ENCODE measurements at places on chromosomes 16 and 17.
A peak's percentile ranks its signal among the peaks of the same experiment; 100 is the strongest.

DNA sequence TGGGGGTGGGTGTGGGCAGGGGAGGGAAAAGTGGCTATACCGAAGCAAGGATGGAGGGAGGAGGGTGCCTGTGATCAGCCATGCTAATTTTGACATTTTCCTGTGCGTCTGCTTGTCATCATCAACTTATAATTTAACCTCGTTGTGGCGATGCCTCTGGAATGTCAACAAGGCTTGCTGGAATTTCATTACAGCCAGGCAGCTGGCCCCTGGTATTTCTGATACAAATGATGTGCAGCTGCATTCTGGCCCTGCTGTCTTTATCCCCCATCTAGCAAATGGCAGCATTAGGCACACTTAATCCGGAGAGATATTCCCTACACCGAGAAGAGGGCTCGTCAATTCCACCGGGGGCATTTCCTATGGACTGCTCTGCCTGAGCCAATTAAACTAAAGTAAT lies 278.3 kb upstream of the CCL2 start:
- DNase-seq = no peak

- peak; percentile 70 for DNase-seq
Measured at GRCh38 chr17:2064980-2065785, 10.3 kb downstream of the HIC1 start.

DNA sequence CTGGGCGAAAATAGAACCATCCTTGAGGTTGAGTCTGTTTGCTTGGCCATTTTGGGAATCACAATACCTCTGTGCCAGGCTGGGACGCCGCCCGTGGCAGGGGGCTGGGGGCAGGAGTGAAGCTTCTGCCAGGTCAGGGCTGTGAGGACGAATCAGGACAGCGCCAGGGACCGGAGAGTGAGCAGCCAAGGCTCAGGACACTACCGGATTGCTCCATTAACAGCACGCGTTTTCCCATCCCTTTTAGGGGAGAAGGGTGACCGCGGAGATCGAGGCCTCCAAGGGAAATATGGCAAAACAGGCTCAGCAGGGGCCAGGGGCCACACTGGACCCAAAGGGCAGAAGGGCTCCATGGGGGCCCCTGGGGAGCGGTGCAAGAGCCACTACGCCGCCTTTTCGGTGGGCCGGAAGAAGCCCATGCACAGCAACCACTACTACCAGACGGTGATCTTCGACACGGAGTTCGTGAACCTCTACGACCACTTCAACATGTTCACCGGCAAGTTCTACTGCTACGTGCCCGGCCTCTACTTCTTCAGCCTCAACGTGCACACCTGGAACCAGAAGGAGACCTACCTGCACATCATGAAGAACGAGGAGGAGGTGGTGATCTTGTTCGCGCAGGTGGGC lies 23.4 kb downstream of the C1QTNF1 start:
- no peak for DNase-seq

DNA sequence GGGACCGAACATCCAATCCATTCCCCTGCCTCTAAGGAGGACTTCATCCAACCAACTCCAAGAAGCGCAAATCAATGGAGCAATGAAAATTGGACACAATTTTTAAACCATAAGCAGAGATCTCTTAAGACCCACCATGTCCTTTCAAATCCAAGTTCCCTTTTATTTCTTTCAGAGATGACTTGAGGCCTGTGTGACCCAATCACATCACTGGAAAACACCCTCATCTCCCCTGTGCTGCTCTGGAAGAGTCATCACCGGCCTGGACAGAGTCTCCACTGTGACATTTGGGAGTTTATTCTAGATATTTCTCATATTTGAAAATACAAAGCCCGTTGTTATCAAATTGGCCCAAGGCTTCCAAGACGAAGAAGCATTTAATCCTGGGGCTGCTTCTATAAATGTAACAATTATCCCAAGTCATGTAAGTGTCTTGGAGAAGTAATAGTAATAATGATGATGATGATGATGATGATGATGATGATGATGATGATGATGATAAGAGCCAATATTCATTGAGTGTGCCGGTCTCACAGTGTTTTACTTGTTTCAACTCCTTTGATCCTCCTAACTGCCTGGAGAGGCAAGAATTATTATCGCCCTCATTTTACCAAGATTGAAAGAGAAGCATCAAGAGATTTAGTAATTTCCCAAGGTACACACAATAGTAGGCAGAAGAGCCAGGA lies 72.1 kb downstream of the COPRS start:
- DNase-seq = no peak

DNA sequence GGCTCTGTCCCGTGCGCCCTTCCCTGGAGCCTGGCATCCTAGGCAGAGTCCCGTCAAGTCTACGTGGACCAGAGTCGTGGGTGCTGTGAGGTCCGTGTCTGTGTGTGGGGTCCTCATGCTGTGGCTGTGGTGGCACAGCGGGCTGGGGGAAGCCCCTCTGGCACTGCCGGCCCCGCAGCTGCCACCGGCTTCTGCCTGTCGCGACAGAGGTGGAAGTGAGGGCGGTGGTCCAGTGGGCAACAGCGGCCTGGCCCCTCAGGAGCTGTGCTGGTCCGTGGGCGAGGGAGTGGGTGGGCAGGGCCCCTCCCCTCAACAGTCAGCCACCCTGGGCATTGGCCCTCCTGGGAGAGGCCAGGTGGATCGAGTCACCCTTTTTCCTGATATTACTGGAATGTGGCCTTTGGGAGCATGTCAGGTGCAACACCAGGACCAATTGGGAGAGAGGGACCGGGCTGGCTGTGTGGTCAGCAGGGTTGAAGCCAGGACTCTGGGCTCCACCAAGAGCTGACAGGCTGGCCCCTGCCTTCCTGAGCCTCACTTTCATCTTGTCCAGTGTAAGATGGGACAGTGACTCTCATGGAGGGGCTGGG lies 11.9 kb downstream of the BAIAP2 start:
- no peak for DNase-seq

- no peak for DNase-seq
Measured at GRCh38 chr16:67199808-67200198, 872 bp downstream of the ELMO3 start.

DNA sequence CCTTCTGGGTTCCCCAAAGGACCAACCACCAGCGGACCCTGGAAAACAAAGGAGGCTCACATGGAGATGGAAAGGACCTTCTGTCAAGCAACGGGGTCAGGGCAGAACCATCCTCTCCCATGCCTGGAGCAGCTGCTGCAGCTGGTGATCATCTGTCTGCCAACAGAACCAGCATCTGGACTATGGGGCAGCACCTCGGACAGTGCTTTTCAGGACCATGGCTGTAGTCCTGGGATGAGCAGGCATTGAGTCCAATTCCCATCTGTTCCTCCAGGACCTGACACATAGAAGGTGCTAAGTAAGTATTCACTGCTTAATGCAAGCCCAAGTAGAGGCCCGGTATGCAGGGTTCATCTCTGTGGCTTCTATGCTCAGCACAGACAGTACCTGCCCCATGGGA lies 304.7 kb downstream of the XYLT1 start:
- DNase-seq = no peak

GRCh38 chr16:50667497-50668367 lies 13.4 kb downstream of the SNX20 start:
- DNase-seq = no peak

DNA sequence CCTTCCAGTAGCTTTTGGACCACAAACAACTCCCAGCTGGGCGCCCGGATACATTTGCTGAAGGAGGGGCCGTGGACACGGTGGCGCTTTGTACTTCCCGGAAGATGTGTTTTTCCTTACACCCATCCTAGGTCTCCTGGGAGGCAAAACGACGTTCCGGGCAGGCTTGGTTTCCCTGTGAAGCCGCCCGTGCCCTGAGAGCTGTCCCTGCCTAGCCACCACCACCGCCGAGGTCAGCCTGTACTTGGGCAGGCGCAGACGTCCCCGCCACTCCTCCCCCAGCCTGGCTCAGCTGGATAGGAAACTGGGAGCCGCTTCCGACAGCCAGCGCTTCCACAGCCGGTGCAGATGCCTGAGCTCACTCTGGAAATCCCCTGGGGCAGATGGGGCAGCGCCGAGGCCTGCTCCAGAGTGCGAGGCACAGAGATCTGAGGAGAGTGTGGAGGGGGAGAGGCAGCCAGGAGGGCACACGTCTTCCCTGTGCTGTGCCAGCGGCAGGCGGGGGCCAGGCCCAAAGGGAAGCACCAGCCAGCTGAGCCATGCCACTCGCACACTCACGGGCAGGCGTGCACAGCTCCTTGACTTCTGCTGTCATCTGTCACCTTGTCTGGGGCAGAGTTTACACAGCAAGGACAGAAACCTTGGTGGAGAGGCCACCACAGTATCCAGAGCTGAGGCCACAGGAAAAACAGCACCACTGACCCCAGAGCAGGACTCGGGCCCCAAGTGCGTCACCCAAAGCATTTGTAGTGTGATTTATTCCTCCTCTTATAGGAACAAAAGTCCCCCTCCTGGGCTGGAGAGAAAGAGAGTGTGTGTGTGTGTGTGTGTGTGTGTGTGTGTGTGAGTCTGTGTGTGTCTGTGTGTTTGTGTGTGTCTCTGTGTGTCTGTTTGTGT lies 3.0 kb downstream of the RHBDF2 start:
- peak; percentile 33 for DNase-seq

- peak; percentile 13 for DNase-seq
Measured at GRCh38 chr17:60600490-60601446, 775 bp downstream of the PPM1D start.

GRCh38 chr16:2833776-2834175 lies 3.7 kb downstream of the ZG16B start:
- DNase-seq = no peak

- DNase-seq = no peak
Measured at GRCh38 chr16:76502063-76502462, 224.9 kb downstream of the CNTNAP4 start.

DNA sequence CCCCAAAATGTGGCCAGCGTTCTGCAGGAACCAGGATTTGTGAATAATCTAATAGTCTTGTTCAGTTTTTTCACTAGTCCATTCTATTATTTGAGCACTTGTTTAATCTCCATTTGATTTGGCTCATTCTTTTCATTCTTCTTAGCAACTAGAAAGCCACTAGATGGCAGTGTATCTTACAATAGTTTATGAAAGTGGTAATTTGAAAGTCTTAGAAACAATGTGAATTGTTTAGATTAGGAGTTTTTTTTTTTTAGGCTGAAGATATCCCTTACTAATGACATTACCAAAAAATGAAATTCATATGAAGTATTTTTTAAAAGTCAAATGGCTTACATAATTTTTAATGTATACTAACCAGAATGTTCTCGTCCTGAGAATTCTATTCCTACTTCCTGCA lies 6.7 kb downstream of the ERI2 start:
- no peak for DNase-seq

DNA sequence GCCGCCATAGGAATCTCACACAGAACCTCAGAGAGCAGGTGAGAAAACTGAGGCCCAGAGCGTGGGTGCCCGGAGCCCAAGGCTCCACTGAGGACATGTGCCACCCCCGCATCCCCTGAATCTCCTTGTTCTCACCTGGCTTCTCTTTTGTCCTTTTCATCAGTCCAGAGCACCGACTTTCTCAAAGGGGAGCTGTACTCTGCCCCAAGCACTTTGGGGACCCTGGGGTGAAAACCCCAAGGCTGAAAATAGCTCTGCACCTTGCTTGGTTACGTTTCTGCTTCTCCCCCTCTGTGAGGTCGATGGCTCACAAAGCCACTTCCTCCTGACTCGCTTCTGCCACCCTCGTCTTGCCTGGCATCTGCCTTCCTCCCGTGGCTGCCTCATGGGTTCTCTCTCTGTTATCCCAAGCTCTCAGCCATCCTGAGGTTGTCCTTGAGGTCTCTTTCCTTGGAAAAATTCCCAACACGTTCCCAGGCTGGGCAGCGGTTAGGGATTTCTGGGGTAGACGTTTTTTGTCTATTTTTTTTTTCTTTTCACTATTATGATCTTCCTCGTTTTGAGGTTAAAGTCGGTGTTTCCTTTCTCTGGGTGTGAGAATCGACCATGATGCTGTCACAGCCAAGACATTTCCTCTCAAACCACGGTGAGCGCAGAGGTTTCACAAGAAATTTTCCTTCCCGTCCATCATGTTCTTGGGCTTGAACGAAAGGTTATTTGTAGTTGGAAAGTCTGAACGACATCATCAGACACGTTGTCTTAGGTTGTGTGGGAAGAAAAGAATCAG lies 37.2 kb downstream of the IRF8 start:
- no peak for DNase-seq

DNA sequence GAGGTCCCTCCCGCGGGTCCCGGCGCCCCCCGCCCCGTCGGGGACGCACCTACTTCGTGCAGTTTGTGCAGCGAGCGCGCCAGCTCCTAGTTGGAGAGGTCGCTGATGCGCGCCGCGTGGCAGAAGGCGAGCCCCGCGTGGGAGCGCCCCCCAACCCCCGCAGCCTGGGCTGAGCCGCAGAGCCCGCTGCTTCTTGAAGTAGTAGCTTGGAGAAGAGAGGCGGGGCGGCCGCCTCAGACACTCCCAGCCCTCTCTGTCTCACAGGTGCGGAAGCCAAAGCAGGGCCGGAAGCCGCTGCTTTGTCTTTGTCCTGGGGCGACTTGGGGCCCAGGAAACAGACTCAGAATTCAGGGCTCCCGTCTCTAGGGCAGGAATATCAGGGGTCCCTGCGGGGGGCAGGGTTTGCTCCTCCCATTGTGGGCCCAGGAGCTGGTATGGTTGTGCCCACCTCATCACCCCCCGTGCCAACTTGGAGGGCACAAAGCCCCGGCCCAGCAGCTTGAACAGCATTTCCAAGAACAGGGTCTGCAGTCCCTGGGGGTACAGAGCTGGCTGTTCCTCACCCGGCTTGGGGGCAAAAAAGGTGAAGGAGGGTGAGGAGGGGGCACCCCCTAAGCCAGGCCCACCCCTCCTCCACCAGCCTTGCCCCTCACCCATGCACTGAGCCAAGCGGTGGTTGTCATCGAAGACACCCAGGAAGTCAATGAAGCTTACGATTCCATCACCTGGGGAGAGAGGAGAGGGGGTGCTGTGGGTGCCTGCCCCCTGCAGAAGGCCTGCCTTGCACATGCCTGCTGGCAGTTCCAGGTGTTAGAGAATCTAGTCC lies 13.5 kb downstream of the SPATA32 start:
- peak; percentile 64 for DNase-seq

DNA sequence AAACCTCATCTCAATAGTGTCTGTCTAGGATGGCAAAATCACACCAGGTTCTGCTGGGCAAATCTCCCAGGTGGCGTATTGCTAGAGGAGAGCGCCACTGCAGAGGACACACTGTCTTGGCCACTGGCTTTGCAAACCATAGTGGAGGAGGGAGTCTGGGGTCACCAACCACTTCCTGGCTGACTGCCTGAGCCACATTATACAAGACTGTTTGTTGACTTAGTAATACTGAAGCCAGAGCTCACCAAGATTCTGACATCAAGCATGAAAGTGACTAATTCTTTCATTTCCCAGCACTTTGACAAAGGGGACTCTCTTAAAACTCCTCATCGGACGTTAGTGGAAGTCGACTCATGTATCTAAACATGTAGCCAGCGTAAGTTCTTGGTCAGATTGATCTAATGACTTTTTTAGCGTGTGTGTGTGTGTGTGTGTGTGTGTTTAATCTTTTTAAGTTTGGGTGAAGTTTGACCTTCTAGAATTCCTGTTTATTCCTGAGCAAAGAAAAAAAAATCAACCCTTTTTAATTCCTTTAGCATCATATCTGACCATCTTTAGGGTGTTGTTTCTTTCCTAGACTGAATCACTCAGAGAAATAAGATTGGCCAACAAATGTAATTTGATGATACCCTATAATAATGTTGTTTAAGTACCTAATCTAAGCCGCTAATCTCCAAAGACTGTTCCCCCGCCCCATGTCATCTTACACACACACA lies 13.7 kb downstream of the PITPNC1 start:
- DNase-seq = no peak
